ENCODE measurements at places on chromosomes 5 and 9.
A peak's percentile ranks its signal among the peaks of the same experiment; 100 is the strongest.

GRCh38 chr5:19975795-19976194, 12.2 kb downstream of the CDH18 start:
- DNase-seq, result no peak

DNA sequence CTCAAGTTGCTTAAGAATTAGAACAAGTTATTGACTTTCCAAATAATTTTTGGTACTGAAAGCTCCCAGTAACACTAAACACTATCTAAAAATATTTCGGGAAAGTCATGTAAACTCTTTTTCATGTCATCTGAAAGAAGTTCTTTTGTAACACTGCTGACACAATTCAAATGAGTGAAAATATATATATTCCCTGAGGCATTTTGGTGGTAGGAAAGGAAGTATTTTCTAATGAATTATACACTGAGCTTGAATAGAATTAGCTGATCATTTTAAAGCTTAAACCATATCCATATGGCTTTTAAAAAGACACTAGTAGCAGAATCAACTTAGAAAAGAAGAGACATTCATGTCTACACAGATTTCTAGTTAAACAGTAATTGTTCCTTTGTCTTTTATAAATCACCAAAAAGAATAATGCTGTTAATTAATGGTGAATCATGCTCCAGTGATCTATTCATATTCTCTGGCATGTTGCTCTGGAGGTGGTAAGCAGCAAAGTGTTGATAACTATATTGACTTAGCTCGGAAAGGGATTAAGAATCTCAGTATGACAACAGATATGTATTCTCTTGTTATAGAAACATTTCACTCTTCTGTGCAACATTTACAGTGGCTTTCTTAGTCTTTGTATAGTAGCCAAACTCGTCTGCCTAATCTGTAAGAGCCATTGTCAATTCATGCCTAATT, 27.4 kb upstream of the RFX3 start:
- DNase-seq, result no peak

DNA sequence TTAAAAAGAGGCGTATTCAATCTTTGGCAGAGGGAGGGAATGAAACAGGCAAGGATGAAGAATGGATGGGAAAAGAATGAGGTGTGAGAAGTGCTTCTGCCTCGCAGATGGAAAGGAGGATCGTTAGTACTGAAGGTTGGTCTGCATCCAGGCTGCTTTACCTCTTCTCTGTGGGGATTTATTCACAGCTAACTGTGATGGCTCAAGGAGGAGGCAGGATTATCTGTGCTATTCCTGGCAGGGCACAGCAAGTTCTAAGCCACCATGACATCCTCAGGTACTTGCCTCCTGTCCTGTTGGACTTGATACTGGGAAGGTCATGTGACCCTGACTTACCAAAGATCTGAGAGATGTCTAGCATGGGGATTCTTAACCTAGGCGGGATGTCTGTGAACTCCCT, 84.3 kb downstream of the GDNF start:
- no peak for DNase-seq

DNA sequence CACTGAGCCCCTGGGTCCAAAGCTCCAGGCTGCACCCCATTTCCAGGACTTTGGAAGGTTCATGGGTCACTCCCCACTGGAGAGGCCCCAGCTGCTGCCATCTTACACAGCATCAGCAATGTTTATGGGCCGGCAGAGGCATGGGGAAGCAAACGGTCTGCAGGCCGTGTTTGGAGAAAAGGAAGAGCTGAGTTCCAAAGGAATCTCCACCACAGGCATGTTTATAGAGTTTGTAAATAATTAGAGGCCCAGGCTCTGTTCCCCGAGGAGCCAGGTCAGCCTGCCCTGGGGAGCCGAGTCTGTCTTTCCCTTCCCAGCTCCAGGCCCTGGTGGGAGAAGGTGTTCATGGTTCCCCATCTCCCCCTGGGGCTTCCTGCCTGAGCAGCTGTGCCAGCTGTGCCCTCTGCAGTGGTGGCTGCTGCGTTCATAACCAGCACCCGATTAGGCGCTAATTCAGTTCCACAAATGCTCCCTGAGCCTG, 64.8 kb downstream of the COL27A1 start:
- no peak for DNase-seq

DNA sequence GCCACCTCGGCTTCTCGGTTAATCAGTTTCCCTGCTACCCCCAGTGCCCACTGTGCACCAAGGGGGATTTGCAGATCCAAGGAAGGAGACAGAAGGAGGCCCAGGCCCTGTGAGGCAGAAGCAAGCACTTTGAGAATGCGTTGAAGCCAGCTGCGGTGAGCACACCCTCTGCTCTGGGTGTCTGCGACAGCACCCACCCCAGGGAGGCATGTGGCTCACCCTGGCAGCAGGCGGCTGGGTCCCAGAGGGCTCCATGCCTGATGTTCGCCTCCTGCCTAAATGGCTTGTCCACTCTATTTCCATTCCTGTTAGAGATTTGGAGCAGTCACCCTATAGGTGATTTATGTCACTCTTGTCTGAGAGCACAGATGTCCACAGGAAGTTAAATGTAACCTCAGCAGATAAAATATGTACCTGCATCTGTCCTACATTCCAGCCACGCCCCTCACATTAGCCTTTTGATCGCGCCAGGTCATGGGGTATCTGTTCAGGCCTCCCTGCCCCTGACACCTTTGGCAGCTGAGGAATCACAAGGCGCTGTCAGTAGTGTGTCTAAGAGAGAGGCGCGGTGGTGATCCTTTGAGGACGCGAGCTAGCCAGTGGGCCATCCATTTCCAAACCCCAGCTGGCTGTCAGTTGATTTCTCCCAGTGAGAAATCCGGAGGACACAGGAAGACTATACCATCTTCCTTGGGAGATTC, 28.1 kb downstream of the PTGES2 start:
- DNase-seq, result no peak

GRCh38 chr9:2128141-2128540, 113.0 kb downstream of the SMARCA2 start:
- no peak for DNase-seq

DNA sequence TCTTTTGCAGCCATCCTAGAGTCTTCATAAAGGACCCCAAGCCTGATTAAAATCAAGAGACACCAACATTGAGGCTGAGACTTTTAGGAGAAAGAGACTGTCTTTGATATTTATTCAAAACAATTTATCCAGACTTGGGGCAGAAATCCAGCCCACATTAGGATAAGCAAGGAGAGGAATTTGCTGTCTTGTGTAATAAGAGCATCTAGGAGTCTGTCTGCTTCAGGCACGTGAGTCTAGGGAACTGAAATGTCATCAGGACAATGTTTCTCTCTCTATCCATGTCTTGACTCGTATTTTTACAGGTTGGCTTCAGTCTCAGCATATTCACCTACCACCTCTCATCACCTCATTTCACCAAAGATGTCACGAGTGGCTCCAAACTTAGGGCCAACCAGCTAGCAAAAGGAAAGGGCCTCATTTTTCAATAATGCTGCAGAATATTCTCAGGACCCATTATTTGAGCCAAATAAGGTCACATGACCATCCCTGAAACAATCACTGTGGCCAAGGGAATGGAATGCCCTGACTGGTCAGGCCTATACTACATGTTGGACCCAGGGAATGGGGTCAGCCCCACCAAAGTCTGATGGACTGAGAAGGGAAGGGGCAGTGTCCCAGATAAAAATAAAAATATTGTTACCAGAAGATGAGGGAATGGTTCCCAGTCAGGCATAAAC, 70.3 kb upstream of the SAP30L start:
- DNase-seq, result no peak

DNA sequence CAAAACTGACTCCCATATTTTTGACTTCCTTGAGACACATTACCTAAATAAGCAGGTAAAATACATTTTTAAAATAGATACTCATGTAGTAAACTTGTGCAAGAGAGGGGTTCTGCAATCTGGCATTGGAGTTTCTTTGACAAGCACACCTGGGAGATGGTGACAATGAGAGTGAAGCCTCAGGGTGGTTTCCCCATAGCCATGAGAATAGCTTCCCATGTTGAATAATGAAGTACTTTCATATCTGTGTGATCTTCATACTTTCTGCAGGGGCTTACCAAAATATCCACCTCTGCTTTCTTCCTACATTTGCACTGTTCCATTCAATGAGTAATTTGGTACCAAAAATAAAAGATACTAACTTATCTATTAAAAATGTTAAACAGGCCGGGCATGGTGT, 44.7 kb upstream of the VCAN start:
- DNase-seq, result no peak

- DNase-seq, result no peak
Observed at GRCh38 chr9:88230612-88231011, 92.3 kb upstream of the SPATA31C2 start.

DNA sequence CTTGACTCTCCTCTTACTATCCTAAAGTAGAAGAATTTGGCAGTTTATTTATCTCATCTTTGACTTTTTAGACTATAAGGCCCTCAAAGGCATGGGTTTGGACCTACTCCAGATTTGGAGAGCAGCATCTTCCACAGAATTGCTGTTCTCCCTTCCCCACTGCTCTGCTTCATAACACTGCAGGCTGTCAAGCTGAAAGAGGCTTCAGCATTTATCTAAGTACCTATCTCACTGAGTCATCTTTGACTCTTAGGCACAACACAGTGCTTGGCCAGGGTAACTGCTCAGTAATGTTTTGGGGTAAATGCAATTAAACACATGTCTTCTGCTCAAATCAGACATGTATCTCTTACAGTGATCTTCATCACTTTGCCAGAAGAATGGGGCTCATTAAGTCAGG, 60.6 kb downstream of the GRIN3A start:
- no peak for DNase-seq

GRCh38 chr5:130427222-130427955, 523.1 kb downstream of the CHSY3 start:
- DNase-seq, result no peak

- DNase-seq, result no peak
Observed at GRCh38 chr9:127503379-127503921, 52.1 kb downstream of the LRSAM1 start.

DNA sequence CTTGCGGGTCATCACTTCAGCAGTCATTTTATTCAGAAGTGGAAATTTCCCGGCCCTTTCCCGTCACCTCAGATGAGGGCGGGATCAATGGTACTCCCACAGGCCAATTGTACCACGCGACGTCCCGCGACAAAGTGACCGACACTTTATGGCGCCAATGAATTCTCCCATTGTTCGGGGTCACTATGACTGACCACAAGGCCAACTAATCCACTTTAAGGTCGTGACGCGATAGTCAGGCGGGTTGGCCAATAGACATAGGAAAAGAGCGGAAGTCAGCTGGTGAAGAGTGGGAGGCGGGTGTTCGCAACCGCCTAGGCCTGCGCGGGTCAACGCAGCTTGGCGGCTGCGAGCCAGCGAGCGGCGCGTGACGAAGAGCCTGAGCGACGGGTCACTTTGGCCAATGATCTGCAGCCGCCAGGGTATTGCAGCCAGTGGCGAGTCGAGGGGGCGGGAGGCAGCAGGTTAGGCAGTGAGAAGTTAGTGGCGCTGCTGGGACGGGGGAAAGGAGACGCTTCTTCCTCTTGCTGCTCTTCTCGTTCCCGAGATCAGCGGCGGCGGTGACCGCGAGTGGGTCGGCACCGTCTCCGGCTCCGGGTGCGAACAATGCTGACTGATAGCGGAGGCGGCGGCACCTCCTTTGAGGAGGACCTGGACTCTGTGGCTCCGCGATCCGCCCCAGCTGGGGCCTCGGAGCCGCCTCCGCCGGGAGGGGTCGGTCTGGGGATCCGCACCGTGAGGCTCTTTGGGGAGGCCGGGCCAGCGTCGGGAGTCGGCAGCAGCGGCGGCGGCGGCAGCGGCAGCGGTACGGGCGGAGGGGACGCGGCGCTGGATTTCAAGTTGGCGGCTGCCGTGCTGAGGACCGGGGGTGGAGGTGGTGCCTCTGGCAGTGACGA, at the start of gene ANKHD1:
Gene ANKHD1, plus strand, starts transcription at position 472 of the 896 bp plus-strand sequence. Its CDS starts 135 bp downstream, at position 607.
- peak; percentile 98 for DNase-seq

DNA sequence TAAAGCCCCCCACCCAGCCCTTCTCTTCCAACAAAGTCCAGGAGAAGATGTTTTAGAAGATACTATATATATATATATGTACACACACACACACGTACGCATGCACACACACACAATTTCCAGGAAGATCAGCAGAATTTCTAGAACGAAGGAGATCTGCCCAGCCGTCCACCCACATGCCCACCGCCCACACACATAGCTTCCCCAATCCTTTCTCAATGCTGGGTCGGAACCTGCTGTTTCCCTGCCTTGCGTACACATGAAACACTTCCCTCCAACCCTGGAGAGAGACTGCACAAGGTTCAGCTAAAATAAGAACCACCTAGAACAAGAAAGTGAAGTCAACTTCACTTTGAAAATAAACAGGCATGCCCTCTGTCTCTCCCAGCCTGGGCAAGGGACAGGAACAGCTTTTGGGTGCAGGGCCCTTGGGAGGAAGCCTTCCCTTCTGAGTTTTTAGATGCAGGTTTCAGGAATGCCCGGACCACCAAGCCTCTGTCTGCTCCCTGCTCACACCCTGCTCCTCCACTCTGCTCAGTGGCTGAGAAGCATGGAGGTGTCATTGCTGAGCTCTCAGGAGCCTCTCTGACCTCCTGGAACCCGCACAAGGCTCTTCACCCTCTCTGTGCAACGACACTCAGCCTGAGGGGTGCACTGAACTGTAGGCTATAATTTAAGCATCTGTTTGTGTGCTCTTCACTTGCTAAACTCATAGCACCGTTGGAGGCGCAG, 149.4 kb downstream of the C5orf15 start:
- no peak for DNase-seq

GRCh38 chr5:31213705-31214121, 20.2 kb downstream of the CDH6 start:
- DNase-seq, result no peak

GRCh38 chr5:138573949-138574670, 1.1 kb downstream of the HSPA9 start:
- no peak for DNase-seq

- DNase-seq, result no peak
Observed at GRCh38 chr9:84772511-84772910, 103.0 kb downstream of the NTRK2 start.
